Bronchial epithelial cell (primary cell): ENCODE measurements at places on chromosomes 5 and 9. TPM values are rescaled to one million over a fixed set of nuclear protein-coding genes. Genes with fewer than 3 reads are reported as not detected.

The ELAVL2 gene
- 0.26 TPM in 2 replicates for total RNA-seq

DNA sequence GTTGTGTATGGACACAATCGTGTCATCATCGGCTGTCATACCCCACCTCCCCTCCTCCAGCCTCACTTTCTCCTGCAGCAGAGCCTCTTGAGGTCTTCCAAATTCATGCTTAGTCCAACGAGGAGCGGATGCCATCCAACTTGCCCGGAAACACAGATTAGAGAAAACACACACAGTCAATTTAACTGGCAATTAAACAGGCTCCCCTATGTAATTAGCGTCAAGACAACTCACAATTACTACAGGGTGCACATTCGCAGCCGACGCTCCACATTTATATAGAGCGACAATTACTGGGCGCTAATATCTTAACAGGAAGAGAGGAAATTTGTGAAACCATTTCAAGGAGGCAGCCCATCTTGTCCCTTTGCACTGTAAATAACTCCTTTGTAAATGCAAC lies 86.0 kb upstream of the ZNF618 start:
- no peak for DNase-seq

GRCh38 chr5:139633295-139634027 lies 14.7 kb upstream of the CXXC5 start:
- DNase-seq, result peak; percentile 71

GRCh38 chr5:17261075-17261474 lies 43.6 kb downstream of the BASP1 start:
- no peak for DNase-seq

DNA sequence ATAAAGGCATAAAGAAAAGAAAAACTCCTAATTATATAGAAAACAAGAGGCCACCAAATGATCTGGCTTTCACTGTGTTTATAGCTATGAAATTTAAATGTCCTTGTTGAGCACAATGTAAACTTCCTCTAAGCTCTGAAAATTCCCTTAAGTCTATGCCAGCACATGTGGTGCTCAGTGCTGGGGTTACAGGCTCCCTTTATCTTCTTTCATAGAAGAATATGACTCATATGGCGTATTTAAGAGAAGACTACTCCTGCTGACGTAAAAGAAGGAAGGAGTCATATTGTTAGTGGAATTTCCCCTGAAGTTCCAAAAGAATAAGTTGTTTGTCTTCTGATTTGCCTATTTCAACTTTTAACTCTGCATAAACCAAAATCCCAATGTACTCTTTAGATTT lies 30.4 kb downstream of the RNF145 start:
- DNase-seq, result peak; percentile 99

DNA sequence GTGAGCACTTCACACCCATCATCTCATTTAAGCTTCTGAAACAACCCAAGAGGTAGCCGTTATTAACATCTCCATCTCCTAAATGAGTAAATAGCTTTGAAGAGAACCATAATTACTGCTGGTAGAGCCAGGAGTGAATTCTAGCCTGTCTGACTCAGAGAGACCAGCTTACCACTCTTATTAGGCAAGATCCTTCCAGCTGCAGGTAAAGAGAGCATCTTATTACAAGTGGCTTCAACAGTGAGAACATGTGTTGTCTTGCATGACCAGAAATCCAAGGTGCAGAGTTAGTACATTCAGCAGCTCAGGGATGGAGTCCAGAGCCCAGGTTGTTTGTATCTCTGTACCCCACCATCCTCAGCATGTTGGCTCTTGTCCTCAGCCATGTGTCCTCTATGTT lies 10.9 kb upstream of the AFAP1L1 start:
- DNase-seq, result peak; percentile 90
